ENCODE measurements at places on chromosomes 2 and 18.

DNA sequence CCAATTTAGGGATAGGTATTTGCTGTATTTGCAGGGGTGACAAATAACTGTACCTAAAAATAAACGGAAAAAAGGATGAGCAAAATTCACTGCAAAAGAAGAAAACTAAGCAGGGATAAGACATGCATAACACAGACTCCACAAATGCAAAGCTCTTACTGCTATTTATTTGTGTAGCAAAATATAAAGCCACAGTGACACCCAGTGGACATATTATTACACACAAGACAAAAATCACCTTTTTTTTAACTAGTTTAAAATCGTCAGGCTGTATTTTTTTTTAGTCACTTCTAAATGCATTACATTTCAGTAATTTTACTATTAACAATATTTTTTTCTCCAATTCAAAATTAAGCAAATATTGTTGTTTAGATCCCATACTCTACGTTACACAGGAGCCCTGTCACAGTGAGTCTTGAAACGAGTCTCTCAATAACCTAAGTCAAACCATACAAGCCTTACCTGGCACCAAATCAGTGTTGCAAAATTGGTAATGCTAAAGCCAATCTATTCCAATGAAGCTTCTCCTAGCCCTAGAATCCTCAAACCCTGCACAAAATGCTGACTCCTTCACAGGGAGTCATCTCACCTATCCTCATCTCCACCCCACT is 23.7 kb downstream of the METTL4 start:
- DNase-seq, result no peak

DNA sequence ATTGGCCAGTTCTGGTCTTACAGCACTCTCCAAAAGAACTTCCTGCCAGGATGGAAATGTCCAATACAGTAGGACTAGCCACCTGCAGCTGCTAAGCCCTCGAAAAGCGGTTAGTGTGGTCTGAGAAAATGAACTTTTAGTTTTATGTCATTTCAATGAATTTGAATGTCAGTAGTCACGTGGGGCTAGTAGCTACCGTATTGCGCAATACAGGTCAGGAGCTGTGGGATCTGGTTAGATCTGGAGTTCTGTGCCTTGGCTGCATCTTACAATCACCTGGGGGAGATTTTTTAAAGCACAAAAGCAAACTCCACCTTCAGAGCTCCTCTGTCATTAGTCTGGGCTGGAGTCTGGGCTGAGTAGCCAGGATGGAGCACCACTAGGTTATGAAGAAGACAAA is 35.9 kb downstream of the C1QL2 start:
- no peak for DNase-seq

GRCh38 chr2:8491296-8492027 is 190.4 kb upstream of the ID2 start:
- DNase-seq, result no peak

DNA sequence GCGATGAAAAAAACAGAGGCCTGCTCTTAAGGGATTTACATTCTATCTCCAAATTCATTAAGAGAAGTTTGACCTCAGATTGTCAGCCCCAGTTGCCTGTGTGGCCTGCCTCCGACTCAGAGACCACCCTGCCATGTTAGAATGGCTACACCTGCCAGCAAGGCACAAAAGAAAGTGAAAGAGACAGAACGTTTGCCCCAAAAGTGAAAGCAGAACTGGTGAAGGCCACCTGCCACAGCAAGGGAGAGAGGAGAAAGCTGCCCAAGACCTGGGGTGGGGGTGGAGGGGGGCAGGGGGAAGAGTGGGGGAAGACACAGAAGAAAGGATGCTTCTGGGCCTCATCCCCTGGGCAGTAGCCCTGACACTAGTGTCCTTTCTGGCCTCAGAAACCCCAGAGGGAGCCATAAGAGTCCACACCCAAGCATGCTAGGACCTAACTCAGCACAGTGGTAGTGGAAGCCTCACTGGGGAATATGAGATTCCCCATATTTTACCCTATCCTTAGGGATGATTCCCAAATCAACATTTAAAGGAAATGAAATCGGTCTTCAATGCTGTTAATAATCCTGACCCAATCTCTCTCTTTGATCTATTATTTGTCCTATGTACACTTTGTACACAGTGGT is 389.7 kb downstream of the TXNL1 start:
- DNase-seq, result no peak

DNA sequence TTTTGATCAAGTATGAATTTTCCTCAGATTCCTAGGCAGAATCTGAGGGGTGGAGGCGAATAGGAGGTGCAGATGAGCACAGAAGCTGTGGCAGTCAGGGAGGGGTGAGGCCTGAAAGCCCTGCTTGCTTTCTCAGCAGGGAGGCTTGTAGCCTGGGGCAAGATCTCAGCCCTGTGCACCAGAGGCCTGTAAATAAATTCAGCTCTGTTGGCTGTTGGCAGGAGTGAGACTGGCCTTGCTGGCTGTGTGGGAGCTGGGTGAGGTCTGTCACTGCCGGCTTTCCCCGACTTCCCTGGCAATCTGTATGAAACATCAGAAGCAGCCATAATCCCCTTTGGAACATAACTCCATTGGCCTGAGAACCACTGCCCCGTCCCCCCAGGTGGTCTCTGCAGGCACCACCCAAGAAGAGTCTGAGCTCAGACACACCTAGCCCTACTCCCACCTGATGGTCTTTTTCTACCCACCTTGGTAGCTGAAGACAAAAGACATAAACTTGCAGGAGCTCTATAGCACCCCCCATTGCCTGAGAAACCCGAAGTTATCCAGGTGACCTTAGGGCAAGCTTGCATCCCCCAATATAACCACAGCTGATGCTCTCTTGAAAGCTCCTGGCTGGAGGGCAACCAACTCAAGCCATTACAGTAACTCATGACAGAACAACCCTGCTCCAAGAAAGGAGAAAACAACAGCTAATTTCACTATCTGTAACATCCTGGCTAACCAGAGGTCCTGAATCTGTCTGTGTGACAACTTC is 32.3 kb downstream of the EVA1A start:
- no peak for DNase-seq

GRCh38 chr2:214630402-214631045 is 179.0 kb downstream of the BARD1 start:
- DNase-seq, result no peak

GRCh38 chr18:48323151-48323550 is 86.0 kb downstream of the ZBTB7C start:
- no peak for DNase-seq

GRCh38 chr2:4803396-4803795 is 888.8 kb upstream of the SOX11 start:
- no peak for DNase-seq

- DNase-seq, result no peak
Measured at GRCh38 chr2:11625671-11626070, 44.3 kb downstream of the NTSR2 start.

GRCh38 chr2:165007161-165007744 is 51.9 kb upstream of the SLC38A11 start:
- DNase-seq, result no peak

DNA sequence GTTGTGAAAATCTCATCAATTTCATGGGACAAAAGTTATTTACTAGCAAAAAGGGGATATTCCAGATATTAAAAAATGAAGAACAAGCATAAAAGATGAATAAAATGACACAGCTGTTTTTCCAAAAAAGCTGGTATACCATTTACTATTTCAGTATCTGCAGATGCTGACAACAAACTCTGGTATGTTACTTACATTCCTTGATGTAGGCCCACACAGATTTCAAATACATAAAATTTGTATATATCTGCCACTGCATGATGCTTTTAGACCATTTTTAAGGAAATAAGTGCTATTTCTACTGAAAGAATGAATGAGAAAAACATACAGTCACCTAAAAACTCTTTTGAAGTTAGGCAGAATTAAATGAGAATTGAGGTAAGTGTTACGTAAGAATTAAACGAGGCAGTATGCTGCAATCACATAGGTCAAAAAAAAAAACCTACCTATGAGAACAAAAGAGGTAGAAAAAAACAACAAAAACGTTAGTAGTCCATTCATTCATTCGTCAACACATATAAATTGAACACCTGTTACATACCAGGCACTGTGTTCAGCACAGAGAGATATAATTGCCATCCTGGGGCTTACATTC is 32.5 kb downstream of the ARL5A start:
- DNase-seq, result no peak

DNA sequence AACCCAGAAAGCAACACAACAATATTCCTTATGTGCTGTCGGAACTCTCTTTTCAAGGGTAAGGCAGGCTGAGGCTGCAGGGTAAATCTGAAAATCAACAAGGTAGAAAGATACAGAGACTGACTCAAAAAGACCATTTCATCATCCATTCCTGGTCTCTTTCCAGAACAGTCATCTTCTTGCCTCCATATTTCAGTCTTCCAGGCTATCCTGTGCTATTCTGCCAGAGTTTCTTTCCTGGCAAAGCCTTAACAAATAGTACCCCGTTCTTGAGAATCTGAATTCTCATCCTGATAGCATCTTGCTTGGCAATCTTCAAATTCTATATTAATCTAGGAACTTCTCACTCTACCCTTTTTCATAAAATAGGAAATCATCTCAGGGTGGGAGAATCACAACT is 15.5 kb downstream of the DPP10 start:
- no peak for DNase-seq

GRCh38 chr2:173214213-173214612 is 138.6 kb downstream of the MAP3K20 start:
- DNase-seq, result no peak

GRCh38 chr2:226865273-226865672 is 29.4 kb downstream of the RHBDD1 start:
- no peak for DNase-seq

DNA sequence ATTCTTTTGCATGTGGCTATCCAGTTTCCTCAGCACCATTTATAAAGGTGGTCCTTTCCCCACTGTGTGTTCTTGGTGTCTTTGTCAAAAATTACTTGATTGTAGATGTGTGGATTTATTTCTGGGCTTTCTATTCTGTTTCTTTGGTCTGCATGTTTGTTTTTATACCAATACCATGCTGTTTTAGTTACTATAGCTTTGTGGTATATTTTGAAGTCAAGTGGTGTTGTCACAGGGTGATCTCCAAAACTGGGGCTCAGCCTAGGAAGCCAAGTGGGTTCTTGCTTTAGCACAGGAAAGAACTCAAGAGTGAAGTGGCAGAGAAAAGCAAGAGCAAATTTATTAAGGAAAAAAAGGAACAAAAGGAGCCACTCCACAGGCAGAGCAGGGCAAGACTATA is 6.0 kb upstream of the SNTG2 start:
- DNase-seq, result no peak

- no peak for DNase-seq
Measured at GRCh38 chr2:41722668-41723369, 325.0 kb upstream of the PKDCC start.

Measured in NCI-H1436 treated with DMSO at 0.1 percent for 48 hours (cell line).